NK-92 treated with Interleukin-12 subunit alpha and Interleukin-12 subunit beta, amount 100 ng/mL, for 24 hours (cell line): ENCODE measurements at places on chromosomes 6 and 20.

DNA sequence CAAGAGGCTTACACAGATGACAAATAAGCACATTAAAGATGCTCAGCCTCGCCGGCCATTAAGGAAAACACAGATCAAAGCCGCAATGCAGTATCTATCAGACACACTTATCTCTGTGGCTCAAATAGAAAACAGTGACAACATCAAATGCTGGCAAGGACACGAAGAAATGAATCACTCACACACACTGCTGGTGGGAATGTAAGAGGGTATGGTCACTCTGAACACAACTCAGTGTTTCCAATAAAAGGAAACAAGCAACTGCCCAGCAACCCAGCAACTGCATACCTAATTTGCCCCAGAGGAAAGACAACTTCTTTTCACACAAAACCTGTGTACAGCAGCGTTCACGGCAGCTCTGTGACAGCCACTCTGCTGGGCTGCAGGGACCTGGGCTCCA, 155.8 kb downstream of the WDR27 start:
- no peak for DNase-seq

GRCh38 chr6:154653385-154653784, 79.8 kb upstream of the SCAF8 start:
- no peak for DNase-seq

- no peak for DNase-seq
Measured at GRCh38 chr6:48667797-48668196, 556.8 kb upstream of the PTCHD4 start.

DNA sequence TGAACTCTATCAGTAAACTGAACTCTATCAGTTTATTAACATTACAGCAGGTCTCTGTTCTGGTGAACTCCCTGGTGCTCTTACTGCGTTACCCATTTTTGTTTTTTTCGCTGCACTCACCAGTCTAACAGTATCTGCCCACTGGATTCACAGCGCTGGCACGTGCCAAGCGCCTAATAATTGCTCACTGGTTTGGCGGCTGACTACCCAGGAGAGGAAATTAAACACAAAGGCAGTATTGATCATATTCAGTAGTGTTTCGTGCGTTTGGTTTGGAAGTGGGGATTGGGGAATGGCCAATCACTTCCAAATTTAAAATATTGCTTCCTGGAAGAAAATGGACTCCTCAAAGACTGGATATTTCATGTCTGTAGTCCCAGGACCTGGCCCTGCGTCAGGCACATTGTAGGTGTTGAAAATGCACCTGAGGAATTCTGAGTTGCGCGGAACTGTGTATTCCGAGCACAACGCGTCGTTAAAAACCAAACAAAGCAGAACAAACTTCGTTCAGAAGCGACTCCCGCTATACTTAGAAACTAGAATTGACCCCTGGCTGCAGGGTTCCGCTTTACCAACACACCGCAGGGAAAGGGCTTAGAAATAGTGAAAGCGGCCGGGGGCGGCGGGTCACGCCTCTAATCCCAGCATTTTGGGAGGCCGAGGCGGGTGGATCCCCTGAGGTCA, 1.1 kb upstream of the RPS12 start:
- DNase-seq = peak; percentile 14

GRCh38 chr6:125612345-125612846, 137.0 kb upstream of the HEY2 start:
- no peak for DNase-seq

DNA sequence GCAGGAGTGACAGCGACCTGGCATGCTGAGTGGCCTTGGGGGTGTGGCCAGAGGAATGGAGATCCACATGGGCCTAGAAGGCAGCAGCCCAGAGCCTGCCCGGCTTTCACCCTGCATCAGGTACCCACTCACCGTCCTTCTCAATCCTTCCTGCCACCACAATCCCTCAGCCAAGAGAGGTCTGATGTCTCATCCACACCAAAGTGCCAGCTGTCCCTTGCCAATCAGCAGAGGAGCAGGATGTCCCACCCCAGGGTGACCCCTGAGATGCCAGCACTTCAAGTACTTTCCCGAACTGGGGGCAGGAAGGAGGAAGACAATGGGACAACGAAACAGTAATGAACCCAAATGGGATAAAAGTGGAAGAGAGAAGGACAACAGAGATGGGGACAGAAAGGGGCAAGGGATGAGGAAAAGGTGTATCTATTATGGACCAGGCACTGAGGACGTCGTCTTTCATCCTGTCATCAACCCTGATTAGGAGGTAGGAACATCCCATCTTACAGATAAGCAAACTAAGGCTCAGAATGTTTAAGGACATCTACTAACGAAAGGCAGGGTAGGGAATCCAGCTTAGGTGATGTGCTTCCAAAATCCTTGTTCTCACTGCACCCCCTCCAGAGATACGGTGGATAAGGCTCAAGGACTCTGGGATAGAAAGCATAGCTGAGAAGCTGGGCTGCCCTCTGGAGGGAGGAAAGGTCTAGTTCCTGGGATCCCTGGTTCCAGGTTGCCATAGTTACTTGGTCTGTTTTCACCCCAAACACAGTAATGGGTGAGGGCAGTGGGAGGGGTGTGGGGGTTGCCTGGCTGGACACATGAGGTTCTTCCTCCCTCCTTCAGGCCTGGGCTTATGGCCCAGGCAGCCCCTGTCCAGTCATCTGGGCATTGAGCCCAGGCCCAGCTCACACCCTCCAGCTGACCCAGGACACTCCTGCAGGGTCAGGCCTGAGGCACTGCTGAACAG, 4.5 kb upstream of the TNXB start:
- DNase-seq = no peak

DNA sequence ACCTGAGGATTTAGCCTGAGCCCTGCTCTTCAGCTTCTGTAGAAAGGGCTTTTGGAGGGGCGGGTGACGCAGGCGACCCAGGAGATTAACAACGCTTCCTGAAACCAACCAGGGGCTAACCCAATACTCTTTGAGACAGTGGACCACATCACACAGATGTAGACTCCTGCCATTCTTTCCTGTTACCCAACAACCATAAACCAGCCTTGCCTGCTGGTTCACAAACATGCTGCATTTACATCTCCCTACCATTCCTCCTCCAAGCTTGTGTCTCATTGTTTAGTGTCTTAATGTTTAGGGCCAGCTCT, 28.3 kb downstream of the PPP1R16B start:
- DNase-seq = no peak

DNA sequence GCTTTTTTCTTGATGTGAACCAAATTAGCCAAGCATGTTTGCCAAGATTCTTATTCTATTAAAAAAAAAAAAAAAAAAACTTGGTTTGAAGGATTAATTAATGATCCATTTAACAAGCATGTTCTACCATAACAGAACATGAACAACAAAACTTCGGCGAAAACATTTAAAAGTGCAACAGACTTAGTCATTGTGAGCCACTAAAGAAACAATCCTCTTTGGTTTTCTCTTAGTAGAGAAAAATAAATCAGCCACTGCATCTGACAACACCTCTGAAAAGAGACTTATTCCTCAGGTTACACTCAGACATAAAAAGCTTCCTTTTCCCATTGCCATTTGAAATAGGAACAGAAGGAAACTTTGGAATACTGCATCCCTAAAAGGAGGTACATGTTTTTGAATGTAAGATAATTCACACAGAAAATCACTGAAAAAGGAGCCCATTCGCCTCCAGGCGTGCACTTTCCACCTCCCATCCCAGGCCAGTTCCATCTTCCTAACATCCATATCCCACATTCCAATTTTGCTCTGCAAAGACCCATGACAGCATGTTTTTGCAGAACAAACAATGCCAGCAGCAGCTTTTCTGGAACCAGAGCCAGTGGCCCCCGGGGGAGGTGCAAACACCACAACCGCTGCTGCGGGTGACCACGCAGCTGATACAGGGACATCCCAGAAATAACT, 79.5 kb downstream of the ZMYND8 start:
- no peak for DNase-seq

GRCh38 chr6:157840776-157841175, 17.7 kb downstream of the SNX9 start:
- DNase-seq = no peak

GRCh38 chr6:161237176-161237575, 36.7 kb downstream of the AGPAT4 start:
- no peak for DNase-seq

GRCh38 chr6:150211700-150212511, 69.1 kb downstream of the PPP1R14C start:
- no peak for DNase-seq

DNA sequence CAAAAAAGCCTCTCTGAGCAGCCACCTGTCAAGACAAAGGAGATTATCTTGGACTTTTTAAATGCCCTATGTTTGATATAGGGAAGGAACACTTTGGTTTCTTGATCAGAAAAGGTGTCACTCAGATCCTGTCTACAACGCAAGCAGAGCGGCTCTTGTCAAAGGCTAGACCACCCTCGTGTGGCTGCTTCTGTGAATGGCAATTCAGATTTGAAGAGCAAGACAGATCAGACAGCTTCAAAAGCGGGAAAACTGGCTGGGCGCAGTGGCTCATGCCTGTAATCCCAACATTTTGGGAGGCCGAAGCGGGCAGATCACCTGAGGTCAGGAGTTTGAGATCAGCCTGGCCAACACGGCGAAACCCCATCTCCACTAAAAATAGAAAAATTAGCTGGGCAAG, 10.1 kb upstream of the NXT1 start:
- peak; percentile 53 for DNase-seq
